ENCODE measurements at places on chromosomes 12 and 14.

DNA sequence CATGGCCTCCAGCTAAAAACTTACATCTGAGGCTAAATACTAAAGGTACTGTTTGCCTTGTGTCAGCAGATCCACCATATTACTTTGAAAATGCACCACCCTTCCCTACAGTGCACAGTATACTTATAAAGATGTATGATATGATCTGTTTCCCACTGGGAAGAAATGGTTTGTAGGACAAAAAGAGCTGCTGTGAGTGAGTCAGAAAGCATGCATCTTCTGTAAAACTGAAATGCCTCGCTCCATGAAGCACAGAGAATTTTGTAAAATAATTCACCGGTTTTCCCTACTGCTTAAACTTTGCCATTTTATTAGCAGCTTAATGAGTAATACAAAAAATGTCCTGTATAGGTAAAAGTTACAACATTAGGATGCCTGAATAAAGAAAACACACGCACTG, 68.8 kb downstream of the MDGA2 start:
- no peak for DNase-seq

DNA sequence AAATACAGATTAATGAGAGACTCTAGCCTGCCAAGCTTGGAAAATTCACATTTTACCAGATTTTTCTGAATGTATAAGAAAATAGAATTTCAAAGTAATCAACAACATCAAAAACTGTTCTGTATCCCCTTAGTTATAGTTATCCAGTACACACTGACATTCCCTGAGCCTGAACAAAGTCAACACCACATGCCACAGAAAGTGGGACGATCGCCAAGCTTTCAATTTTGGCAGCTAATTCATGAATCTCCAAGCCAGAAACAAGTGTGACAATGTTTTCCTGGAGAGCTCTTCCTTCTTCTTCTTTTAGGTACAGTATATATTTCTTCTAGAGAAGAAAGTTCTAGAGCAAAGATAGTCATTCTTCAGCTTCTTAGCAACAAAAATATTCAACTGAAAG, 290.2 kb downstream of the PRKD1 start:
- DNase-seq, result peak; percentile 36

DNA sequence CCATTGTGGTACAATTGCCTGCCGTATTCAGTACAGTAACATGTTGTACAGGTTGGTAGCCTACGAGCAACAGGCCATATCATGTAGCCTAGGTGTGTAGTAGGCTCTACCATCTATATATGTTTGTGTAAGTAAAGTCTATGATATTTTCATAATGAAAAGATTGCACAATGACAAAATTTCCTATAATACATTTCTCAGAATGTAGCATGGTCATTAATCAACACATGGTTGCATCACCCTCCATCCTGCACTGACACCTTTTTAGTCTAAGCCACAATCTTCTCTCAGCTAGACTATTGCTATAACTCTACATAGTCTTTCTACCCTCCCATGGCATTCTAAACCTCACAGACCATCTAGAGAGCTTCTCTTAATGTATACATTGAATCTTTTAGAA, 158.5 kb upstream of the HMGA2 start:
- no peak for DNase-seq

- DNase-seq, result no peak
Measured at GRCh38 chr12:71092290-71092689, 65.5 kb downstream of the TSPAN8 start.

GRCh38 chr12:55670276-55670675, 33.6 kb downstream of the OR10P1 start:
- no peak for DNase-seq

- no peak for DNase-seq
Measured at GRCh38 chr12:47781479-47782371, 8.7 kb downstream of the SLC48A1 start.

DNA sequence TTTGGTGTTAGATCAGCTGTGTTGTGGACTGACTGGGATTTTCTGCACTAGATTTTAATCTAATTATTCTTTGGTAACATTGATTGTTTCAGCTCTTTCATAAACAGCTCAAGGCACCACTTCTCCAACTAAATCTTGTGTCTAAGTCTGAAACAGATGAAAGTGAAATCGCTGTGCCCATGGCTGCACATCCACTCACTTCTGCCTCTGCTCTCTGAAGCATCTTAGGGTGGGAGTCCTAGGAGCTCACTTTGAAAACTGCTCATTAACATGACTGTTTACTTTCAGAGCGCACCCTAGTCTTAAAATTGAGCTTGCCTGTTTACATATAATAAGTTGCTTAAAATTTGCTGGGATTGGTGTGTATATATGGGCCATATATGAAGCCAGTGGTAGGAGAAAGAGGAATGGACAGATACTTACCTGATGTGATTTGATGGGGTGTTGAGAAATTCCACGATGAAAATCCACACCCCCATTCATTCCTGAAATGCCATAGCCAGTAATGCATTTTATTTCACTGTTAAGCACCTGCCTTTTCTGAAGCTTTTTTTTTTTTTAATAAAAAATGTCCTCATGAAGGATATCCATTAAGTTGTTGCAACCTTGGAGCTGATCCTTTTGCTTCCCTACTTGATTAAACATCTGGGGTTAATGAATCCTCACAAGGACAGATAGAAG, 52.8 kb downstream of the PPFIBP1 start:
- DNase-seq, result no peak

- DNase-seq, result no peak
Measured at GRCh38 chr12:104010606-104011169, 39.3 kb downstream of the GLT8D2 start.

DNA sequence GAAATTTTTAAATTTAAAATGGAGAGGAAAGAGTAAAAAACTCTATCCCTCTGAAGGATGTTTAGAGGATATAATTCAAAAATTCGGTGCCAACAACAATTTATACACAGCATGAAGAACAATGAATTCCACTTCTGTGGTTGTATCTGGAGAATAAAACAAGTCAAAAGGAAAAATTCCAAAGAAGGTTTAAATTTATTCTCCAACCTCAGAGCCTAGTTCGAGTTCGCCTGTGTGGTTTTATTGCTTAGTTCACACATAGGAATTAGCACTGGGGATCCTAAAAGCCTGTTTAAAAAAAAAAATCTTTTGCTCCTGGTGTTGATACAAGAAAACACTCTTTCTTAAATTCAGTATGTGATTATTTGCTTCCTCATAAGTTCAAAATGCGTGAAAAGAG, 79.2 kb downstream of the LLPH start:
- DNase-seq, result no peak

DNA sequence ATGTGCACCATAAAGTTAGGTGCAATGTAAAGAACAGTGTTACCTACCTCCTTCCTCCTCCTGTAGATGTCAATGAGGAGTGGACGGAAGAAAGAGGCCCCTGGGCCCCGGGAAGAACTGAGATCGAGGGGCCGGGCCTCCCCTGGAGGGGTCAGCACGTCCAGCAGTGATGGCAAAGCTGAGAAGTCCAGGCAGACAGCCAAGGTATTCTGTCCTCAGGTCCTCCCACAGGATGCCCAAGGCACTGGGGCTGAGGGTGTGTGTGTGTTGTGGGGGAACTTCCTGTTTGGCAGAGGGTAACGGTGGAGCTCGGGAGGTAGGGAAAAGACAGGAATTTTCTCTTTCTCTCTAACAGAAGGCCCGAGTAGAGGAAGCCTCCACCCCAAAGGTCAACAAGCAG, 6.4 kb downstream of the ATN1 start:
- DNase-seq, result no peak

DNA sequence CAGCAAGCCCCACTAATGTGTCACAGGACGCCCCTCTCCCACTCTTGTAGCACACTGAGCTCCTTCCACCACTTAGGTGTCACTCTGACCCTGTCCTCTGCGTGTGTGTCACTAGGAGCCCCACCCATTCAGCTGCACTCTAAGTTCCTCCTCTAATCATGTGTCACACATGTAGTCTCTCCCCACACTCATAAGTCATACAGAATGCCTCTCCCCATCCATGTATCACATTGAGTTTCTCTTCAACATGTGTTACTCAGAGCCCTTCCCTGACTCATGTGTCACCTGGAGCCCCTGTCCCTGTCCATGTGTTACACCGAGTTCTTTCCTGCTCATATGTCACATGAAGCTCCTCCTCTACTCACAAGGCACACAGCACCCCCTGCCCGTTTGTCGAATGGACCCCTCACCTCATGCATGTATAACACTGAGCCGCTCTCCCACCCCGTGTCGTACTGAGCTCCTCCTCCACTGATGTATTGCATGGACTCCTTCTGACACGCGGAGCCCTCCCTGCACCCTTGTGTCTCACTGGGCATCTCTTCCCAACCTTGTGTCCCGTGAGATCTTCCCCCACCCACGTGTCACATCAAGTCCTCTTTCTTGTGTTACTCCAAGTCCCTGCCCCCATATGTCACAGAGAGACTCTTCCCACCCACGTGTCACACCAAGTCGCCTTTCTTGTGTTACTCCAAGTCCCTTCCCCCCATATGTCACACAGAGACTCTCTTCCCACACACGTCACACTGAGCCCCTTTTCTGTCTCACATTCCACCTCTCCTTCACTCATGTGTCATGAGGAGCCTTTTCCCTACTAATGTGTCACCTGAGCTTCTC, 31.0 kb downstream of the RTL1 start:
- DNase-seq, result no peak

DNA sequence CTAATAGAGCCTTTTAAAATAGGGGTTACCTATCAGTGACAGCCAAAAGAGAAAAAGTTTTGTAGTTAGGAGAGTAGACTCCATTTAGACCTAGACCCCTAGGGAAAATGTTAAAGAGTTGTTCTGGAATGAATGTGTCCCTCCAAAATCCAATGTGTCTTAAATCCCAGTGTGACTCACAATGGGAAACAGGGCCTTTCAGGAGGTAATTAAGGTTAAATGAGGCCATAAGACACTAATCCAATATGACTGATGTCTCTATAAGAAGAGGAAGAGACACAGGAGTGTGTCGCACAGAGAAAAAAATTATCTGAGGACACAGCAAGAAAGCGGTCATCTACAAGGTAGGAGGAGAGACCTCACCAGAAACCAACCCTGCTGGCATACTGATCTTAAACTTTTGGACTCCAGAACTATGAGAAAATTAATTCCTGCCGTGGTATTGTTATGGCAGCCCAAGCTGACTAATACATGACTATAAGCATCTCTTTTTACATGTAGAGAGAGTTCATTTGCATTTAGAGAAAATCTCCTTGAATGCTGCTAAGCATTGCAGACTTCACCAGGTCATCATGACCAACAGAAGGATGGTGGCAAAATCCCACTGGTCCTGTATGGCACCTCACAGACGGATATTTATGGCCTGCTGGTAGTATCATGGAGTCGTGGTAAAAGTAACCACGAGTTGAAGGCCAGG, 259.6 kb upstream of the TMTC1 start:
- DNase-seq, result no peak

- no peak for DNase-seq
Measured at GRCh38 chr14:28831126-28831525, 64.5 kb downstream of the FOXG1 start.

GRCh38 chr12:114668151-114668885, 15.7 kb downstream of the TBX3 start:
- peak; percentile 92 for DNase-seq

DNA sequence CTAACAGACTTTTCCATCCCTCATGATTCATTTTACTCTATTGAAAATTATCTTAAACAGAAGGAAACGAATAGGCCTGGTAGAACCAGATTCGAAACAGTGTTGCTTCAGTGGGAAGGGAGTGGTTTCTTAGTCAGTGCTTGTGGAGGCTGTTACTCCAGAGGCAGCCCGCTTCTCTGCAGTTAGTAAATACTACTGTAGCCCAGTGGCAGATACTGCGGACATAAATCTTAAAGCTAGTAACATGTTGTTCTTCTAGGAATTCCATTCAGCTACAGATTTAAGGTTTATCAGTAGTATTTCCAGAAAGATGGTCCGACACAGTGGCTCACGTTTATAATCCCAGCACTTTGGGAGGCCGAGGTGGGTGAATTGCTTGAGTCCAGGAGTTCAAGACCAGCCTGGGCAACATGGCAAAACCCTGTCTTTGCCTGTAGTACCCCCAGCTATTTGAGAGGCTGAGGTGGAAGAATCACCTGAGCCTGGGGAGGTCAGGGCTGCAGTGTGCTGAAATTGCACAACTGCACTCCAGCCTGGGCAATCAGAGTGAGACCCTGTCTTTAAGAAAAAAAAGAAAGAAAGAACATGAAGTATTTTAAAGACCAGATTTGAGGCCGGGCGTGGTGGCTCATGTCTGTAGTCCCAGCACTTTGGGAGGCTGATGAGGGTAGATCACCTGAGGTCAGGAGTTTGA, 45.9 kb downstream of the DIP2B start:
- DNase-seq, result no peak

GRCh38 chr14:97697772-97698171, 900.6 kb downstream of the VRK1 start:
- DNase-seq, result no peak

DNA sequence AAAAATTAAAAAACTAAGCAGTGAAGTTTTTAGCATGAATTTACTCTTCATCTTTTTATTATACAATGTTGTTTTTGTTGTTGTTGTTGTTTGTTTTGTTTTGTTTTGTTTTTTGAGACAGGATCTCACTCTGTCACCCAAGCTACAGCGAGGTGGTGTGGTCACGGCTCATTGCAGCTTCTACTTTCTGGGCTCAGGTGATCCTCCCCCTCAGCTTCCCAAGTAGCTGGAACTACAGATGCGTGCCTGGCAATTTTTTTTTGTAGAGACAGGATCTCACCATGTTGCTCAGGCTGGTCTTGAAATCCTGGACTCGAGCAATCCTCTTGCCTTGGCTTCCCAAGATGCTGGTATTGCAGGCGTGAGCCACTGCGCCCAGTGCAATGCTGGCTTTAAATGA, 11.3 kb downstream of the PPFIBP1 start:
- no peak for DNase-seq

GRCh38 chr14:64632056-64632455, 72.2 kb upstream of the PLEKHG3 start:
- DNase-seq, result peak; percentile 25

DNA sequence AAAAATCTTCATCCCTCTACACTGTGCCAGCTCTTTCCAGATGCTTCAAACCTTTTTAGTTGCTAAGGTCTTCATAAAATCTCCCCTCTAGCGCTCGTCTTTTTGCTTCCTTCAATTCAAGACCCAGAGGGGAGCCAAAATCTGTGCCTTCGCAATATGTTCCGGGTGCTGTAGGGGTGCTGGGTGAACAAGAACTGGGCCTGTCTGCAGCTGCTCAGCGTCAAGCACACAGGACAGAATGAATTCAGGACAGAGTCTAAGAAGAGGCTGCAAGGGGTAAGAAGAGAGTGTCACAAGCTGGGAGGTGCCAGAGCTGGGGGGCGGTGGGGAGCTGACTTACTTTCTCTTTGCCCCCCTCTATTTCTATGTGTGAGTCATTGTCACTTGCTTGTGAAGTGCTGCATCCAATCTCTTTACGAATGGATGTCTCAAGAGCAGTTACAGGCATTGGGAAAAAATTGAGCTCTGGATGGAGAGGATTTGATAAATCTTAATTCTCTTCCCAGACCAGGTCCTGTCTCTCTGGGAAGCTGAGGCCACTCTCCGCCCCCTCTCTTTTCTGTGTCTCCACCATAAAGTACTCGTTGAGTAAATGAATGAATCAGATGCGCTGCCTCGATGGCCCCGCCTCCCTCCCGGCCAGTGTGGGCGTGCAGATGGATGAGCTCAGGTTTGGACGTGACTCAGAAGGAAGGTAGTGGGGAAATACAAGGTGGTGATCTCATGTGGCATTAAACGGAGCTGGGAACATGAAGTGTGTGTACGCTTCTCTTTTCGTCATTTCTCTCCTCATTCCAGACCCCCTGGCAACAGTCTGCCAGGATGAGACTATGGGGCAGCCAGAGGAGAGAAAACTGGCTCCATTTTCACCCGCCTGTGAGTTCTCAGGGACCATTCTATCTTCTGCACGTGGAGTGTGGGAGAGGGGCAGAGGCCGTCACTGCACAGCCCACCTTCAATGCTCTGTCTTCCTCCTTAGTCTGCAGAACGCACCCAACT, 91.3 kb downstream of the TSPAN9 start:
- DNase-seq, result peak; percentile 91

- DNase-seq, result no peak
Measured at GRCh38 chr12:69694123-69694522, 5.0 kb downstream of the BEST3 start.
